ENCODE measurements at places on chromosomes 3 and 15. TPM values are rescaled to one million over a fixed set of nuclear protein-coding genes. Genes with fewer than 3 reads are reported as not detected.

DNA sequence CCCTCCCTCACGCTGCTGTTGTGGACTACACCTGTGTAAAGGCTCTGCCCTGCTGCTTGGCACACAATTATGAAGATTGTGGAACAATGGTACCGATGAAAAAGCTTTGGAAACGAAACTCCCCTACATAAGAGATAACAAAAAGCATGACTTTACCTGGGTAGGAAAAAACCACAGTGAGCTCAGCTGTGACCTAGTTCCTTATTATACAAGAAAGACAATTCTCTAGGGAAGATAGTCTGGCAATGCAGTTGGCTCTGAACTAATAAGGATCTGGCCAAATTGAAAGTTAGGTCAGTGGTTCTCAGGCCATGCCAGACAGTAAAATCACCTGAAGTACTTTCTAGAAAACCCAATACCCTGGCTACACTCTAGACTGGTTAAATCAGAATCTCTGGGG lies 16.1 kb downstream of the CLEC3B start:
- no peaks in the 10 kb centered on the region for H3K36me3 ChIP-seq
- H3K4me1 ChIP-seq = no peaks in the 10 kb centered on the region
- H3K27me3 ChIP-seq = no peaks in the 10 kb centered on the region
- H3K4me3 ChIP-seq = no peak overlapping the region
- H3K27ac ChIP-seq = no peak overlapping the region

DNA sequence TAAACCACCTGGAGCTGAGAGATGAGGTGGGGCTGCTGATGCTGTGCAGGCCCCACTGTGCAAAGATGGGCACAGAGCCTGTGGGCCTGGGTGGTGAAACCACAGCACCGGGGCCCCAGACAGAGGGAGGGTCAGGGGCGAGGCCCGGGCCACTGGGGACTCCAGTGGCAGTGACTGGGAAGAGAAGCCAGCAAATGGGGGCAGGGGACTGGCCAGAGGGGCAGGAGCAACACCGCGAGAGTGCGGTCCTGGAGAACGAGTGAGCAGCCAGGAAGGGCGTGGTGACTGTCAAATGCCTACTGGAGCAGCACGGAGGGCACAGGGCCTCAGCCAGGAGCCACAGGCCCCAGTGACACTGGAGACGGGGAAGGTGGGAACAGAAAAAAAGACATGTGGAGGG lies 39.8 kb downstream of the HCN4 start:
- H3K4me3 ChIP-seq = no peak overlapping the region
- no peaks in the 10 kb centered on the region for H3K36me3 ChIP-seq
- no peaks in the 10 kb centered on the region for H3K4me1 ChIP-seq
- H3K27me3 ChIP-seq = no peaks in the 10 kb centered on the region
- no peak for DNase-seq
- H3K27ac ChIP-seq = no peak overlapping the region

GRCh38 chr3:126484148-126484547 lies 8.5 kb upstream of the ZXDC start:
- DNase-seq = no peak
- no peaks in the 10 kb centered on the region for H3K36me3 ChIP-seq
- no peaks in the 10 kb centered on the region for H3K4me1 ChIP-seq
- no peak overlapping the region for H3K27ac ChIP-seq

- no peak for DNase-seq
- no peaks in the 10 kb centered on the region for H3K36me3 ChIP-seq
- H3K27ac ChIP-seq = no peak overlapping the region
These were observed 24.8 kb downstream of the SH3BP5 start for GRCh38 chr3:15307580-15307979.

GRCh38 chr3:49295489-49296058 lies 18.5 kb upstream of the C3orf62 start:
- peak; percentile 21 for DNase-seq
- no peaks in the 10 kb centered on the region for H3K27me3 ChIP-seq
- H3K4me1 ChIP-seq = no peaks in the 10 kb centered on the region
- no peak overlapping the region for H3K27ac ChIP-seq

GRCh38 chr15:55260562-55261131 lies 29.0 kb downstream of the RAB27A start:
- no peak overlapping the region for H3K27ac ChIP-seq
- no peak overlapping the region for H3K4me3 ChIP-seq
- no peaks in the 10 kb centered on the region for H3K36me3 ChIP-seq

- H3K27ac ChIP-seq = peak overlapping the region; percentile 93
- H3K27me3 ChIP-seq = no peaks in the 10 kb centered on the region
- H3K36me3 ChIP-seq = no peaks in the 10 kb centered on the region
- DNase-seq = peak; percentile 64
- peak overlapping the region; percentile 24 for H3K4me3 ChIP-seq
These were observed 225 bp downstream of the RHOA start for GRCh38 chr3:49411535-49411967.

DNA sequence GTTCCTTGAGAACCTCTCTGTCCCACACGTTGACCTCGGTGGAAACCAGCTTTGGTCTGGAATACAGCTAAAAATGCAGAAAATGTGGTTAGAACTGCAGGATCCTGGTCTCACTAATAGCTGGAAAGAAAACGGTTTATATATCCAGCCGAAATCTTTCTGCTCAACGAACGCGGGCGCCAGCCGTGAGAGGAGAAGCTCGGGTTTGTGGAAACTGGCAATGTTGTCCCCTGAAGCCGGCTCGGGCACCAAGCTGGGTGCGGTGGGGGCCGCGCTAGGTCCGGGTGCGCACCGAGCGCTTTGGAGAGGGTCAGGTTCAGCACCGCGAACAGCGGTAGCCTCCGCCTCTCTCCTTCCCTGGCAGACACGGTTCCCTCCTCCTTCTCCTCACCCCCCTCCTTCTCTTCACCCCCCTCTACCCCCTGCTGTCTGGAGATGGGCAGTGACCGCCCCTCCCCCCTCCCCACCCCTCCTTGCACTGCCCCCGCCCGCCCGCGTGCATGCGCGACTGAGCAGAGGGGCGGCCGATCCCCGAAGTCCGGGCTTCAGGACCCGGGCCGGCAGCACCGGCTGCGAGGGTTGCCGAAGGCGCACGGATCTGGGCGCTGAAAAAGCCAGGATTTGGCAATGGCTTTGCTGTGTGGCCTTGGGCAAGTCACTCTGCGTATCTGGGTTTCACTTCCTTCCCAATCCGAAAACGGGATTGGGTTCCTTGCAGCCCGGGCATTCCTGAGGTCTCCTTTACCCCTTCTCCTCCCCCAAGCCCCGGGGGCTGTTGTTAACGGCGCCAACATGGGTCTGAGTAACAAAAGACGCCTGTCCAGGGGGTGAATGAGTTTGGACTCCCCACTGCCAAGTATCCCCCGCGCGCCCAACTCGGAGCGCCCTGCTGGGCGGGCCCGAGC lies at the start of gene SKOR1:
TSS of gene SKOR1 (plus strand) at position 534 of the 905 bp plus-strand sequence. CDS start at position 628, 94 bp downstream.
- DNase-seq = no peak
- no peaks in the 10 kb centered on the region for H3K27me3 ChIP-seq

DNA sequence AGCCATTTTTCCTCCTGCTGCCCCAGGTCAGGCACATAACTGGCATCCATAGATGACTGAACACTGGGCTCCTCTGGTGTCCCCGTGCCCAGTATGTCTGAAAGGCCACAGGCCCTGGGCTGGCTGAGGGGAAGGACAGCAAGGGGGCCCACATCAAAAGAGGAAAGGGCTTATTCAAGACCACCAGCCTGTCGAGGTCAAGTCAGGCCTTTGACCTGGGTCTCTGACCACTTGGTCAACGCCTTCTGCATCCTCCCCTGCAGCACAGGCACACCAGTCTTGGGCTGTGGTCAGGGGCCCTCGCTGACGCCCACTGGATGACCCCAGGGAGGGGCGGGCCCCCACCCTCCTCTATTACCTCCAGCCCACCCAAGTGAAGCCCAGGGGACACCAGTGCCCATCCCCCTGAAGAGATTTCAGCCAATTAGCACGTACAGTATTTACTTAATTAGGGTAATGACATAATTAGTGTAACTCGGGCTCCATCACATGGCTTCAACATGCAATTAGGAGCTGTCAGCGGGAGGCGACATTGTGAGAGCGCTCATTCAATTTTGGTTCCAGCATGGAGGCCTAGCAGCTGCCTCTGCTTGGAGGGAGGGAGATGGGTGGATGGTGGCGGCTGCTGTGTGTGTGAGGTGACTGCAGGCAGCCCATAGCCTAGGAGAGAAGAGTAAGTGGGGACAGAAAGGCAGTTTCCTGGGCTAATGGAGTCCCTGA lies 13.5 kb upstream of the DNAH1 start:
- no peak overlapping the region for H3K27ac ChIP-seq
- no peaks in the 10 kb centered on the region for H3K27me3 ChIP-seq
- no peaks in the 10 kb centered on the region for H3K36me3 ChIP-seq
- peaks cover 40% of the 10 kb centered on the region for H3K4me1 ChIP-seq
- DNase-seq = no peak

Gene SNRK
- total RNA-seq = 22.4 TPM

Gene GHSR
- 3.6 TPM for total RNA-seq

Gene PIGZ
- total RNA-seq = 1.3 TPM

Gene ARHGEF26
- total RNA-seq = 16.9 TPM

Gene TM4SF4
- 149 TPM for total RNA-seq

Gene SKOR1
- 0.78 TPM for total RNA-seq

Measured in body of pancreas (tissue), 4 donors.